ENCODE measurements at places on chromosomes 3 and 15. TPM values are rescaled to one million over a fixed set of nuclear protein-coding genes. Genes with fewer than 3 reads are reported as not detected.
A peak's percentile ranks its signal among the peaks of the same experiment; 100 is the strongest.

- peaks cover 8% of the 10 kb centered on the region for H3K4me1 ChIP-seq
- no peak overlapping the region for H3K4me3 ChIP-seq
- no peaks in the 10 kb centered on the region for H3K36me3 ChIP-seq
- peak overlapping the region; percentile 24 for H3K27ac ChIP-seq
- no peak for DNase-seq
- no peaks in the 10 kb centered on the region for H3K27me3 ChIP-seq
These were observed 103.9 kb downstream of the FBN1 start for GRCh38 chr15:48541341-48542278.

P3H2 gene
- total RNA-seq: 15.6 TPM

- no peak overlapping the region for H3K4me3 ChIP-seq
- no peak for DNase-seq
- peaks cover 23% of the 10 kb centered on the region for H3K36me3 ChIP-seq
- H3K27ac ChIP-seq: no peak overlapping the region
- no peaks in the 10 kb centered on the region for H3K4me1 ChIP-seq
These were observed 33.6 kb downstream of the ZNF280D start for GRCh38 chr15:56699743-56700142.

- no peak overlapping the region for H3K4me3 ChIP-seq
- no peaks in the 10 kb centered on the region for H3K36me3 ChIP-seq
- no peaks in the 10 kb centered on the region for H3K4me1 ChIP-seq
- DNase-seq: no peak
- no peak overlapping the region for H3K27ac ChIP-seq
These were observed 110.3 kb downstream of the PLOD2 start for GRCh38 chr3:146050691-146051090.

PHLDB2 gene
- total RNA-seq: 58.6 TPM

ZCWPW2 gene
- total RNA-seq: not detected

- peaks cover 33% of the 10 kb centered on the region for H3K4me1 ChIP-seq
- peak overlapping the region; percentile 90 for H3K4me3 ChIP-seq
- DNase-seq: peak; percentile 81
- H3K36me3 ChIP-seq: no peaks in the 10 kb centered on the region
- H3K27me3 ChIP-seq: no peaks in the 10 kb centered on the region
These were observed 753 bp downstream of the ITGB5 start for GRCh38 chr3:124886168-124887056.

GRCh38 chr3:182482705-182483104 is 310.6 kb upstream of the ATP11B start:
- no peaks in the 10 kb centered on the region for H3K27me3 ChIP-seq
- H3K4me3 ChIP-seq: no peak overlapping the region
- no peaks in the 10 kb centered on the region for H3K36me3 ChIP-seq
- H3K4me1 ChIP-seq: no peaks in the 10 kb centered on the region
- H3K27ac ChIP-seq: no peak overlapping the region

DNA sequence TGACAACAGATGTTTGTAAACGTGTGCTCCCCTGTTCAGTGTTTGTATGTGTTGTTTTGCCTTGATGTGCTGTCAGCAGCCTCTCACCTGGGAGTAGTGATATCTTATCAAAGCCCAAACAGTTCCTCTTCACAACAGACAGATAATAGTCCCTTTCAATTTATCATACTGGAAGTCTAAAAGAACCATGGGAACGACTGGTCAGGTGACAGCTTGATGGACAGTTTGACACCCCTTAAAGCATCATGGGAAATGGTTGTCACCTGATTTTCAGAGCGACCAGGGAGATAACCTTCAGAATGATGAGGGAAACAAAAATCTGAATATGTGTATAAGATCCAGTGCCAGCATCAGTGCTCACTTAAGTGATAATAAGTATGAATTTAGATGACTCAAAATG is 146.3 kb upstream of the SOX2 start:
- no peaks in the 10 kb centered on the region for H3K27me3 ChIP-seq
- H3K27ac ChIP-seq: no peak overlapping the region
- DNase-seq: no peak
- no peak overlapping the region for H3K4me3 ChIP-seq

PYGO1 gene
- total RNA-seq: 7.1 TPM

- H3K36me3 ChIP-seq: no peaks in the 10 kb centered on the region
- H3K27me3 ChIP-seq: no peaks in the 10 kb centered on the region
- no peak for DNase-seq
- H3K27ac ChIP-seq: peak overlapping the region; percentile 57
These were observed 22.1 kb upstream of the TRA2B start for GRCh38 chr3:185959609-185960521.

DNA sequence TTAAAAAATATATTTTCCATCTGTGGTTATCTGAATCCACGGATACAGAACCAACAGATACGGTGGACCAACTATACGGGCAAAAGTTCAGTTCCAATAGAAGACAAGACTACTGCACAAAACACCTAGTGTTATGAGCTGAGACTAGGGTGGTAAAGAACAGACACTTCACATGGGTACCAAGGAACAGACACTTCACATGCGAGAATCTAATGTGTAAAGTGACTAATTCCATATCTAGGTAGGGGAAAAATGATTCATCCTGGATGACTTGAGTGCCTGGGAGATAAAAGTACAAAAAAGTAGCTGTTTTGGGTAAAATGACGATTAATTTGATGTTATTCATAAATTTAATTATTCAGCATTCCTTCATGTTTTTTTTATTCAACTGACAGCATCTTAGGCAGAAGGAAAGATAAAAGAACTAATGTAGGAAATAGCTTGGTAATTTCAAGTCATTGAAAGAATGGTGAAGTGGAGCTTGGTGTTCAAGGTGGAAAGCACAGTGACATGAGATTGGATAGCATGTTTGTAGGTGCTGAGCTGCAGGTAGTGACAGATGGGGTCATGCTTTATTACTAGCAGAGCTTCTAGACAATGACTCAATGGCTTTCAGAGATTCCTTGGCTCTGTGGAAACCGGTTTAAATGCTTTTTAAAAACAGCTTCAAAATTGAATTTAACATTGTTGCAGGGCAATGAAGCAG is 5.2 kb downstream of the CD200 start:
- H3K4me3 ChIP-seq: no peak overlapping the region
- peaks cover 18% of the 10 kb centered on the region for H3K4me1 ChIP-seq
- H3K27ac ChIP-seq: peak overlapping the region; percentile 95
- no peaks in the 10 kb centered on the region for H3K27me3 ChIP-seq
- no peak for DNase-seq
- H3K36me3 ChIP-seq: peaks cover 3% of the 10 kb centered on the region

DNA sequence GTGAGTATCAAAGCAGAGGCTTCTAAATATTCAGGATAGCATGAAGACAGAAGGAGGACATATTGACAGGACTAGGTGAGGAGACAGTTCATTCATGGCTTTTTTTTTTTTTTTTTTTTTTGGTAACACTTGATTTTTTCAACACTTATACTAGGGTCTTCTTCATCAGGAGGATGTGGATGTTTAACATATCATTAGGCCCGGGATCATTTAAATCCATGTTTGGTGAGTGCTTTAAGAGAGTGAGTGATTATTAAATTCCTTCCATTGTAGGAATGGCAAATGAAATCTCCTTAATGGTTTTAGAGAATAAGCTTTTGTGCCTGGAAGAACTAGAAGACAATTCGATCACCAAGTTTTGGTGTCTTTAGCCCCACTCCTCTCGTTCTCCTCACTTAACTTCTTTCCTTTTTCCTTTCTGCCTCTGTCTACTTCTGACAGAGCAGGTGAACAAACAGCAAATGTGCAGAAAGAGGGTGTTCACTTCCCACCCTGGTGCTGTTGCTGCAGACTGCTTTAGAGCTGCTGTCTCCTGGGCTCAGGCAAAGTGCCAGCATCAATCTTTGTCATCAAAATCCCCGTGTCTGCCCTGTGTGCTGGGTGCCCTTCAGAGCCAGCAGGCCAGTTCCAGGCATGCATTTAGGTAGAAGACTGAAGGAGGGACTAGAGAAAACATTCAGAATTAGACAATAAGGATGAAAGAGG is 35.6 kb upstream of the RAB11A start:
- H3K4me1 ChIP-seq: peaks cover 25% of the 10 kb centered on the region
- peak overlapping the region; percentile 66 for H3K27ac ChIP-seq
- H3K27me3 ChIP-seq: no peaks in the 10 kb centered on the region

DNA sequence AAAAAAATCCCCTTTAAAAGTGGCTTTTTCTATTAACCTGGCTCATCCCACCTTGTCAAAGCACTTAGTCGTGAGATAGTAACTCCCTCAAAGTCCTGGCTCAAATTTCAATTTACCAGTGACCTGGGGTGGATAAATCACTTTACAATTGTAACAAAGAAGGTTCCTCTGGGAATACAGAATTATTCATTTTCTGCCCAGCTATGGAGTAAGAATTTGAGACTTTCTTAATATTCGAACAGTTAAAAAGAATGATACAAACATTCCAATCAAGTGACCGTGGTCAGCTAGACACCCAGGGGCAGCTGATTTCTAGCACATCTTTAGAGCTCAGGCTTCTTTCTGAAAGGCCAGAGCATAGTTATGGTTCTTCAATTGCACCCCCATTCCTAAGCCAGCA is 291.0 kb upstream of the TGFBR2 start:
- no peaks in the 10 kb centered on the region for H3K27me3 ChIP-seq
- H3K36me3 ChIP-seq: no peaks in the 10 kb centered on the region
- H3K4me1 ChIP-seq: no peaks in the 10 kb centered on the region
- no peak overlapping the region for H3K27ac ChIP-seq
- no peak overlapping the region for H3K4me3 ChIP-seq

SCN11A gene
- not detected for total RNA-seq

CPN2 gene
- not detected for total RNA-seq

DNA sequence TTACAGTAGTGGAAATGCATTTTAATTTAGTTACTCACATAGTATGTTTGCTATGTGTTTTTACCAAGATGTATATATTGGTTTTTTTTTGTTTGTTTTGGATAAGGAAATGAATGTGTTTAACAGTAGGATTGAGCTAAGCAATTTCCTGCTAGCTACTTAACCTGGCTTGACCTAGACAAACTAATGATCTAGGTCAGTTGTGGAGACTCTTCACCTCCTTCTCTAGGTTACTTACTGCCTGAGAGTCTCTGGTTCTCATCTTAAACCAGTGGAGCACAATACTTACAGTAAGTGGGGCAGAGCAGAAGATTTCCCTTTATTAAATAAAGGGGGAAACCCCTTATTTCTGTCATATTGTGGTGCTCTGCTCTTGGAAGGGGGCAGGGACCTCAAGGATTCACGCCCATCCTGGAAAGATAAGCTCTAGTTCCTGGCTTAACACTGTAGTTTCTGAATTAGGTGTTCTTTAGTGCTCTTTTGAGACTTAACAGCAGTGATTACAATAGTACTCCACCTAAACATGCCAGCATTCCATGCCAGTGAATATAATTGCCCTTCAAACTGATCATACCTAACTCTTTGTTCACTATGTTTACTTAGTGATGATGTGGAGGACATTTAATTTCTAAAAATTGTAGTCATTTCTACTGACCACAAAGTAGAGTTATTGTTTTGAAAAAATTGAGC is 79.9 kb downstream of the UBP1 start:
- no peaks in the 10 kb centered on the region for H3K36me3 ChIP-seq
- no peak overlapping the region for H3K4me3 ChIP-seq
- no peaks in the 10 kb centered on the region for H3K27me3 ChIP-seq

- no peak for DNase-seq
- H3K4me1 ChIP-seq: no peaks in the 10 kb centered on the region
- no peaks in the 10 kb centered on the region for H3K36me3 ChIP-seq
- no peaks in the 10 kb centered on the region for H3K27me3 ChIP-seq
- no peak overlapping the region for H3K4me3 ChIP-seq
- no peak overlapping the region for H3K27ac ChIP-seq
These were observed 58.5 kb downstream of the ERC2 start for GRCh38 chr3:56409790-56410189.

DNA sequence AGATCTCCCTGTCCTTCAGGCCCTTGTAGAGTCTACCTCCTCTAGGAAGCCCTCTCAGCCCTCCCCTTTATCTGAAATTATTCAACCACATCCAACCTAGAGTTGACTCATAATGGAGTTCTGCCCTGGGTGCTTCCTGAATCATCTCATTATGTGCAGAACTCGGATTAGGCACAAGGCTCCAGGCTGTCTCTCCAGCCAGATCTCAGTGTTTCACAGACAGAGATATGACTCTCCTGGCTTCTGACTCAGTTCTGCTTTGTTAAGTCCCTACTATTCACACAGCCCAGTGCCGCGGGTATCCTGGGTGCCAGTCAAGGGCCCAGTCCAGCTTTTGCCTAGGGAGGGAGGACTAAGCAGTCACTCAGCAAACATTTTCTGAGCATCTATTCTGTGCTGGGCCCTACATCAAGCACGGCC is 9.3 kb downstream of the STRA6 start:
- no peaks in the 10 kb centered on the region for H3K36me3 ChIP-seq
- no peaks in the 10 kb centered on the region for H3K27me3 ChIP-seq
- H3K27ac ChIP-seq: no peak overlapping the region
- no peak overlapping the region for H3K4me3 ChIP-seq
- DNase-seq: no peak

DNA sequence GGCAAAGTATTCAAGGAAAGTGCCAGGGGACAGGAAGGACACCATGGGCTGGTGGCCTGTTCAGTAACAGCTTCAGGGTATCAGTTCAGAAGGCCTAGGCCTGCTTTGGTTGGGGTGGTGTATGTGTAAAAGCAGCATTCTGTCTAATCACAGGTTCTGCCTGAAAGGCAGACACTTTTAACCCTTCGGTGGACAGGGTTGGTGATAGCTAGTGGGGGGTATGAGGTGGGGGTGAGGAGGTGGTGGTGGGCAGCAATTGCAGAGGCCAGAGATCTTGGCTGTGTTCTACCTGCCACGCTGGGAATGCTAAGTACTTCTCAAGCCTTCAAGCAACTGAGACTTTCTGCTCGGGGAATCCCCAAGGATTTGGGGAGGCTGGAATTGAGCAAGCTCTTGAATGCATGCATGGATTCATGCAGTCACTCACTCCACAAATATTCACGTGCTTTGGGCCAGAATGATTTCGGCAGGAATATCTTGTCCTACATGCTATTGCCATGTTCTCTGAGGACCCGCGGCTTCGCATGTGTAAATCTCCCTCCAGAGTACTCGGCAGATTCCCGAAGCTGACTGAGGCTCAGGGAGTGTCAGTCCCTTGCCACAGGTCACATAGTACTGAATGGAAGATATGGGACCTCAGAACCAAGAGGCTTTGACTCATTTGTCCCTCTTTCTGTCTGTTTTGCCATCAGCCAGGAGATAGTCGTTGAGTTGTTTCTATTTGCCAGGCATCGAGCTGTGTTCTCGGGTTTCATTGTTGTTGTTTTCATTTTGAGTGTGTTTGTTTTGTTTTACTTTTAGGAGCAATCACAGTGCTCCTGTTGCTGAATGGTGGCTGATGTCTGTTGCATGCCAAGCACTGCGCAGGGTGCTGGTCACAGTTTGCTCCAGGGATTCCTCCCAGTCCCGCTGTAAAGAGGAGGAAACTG is 65.5 kb downstream of the SMAD3 start:
- no peak overlapping the region for H3K27ac ChIP-seq
- H3K4me3 ChIP-seq: no peak overlapping the region
- peaks cover 14% of the 10 kb centered on the region for H3K4me1 ChIP-seq
- DNase-seq: no peak

NIPA2 gene
- 13.5 TPM for total RNA-seq

GRIP2 gene
- 0.21 TPM for total RNA-seq
